ENCODE measurements at places on chromosomes 2 and 18.
A peak's percentile ranks its signal among the peaks of the same experiment; 100 is the strongest.

DNA sequence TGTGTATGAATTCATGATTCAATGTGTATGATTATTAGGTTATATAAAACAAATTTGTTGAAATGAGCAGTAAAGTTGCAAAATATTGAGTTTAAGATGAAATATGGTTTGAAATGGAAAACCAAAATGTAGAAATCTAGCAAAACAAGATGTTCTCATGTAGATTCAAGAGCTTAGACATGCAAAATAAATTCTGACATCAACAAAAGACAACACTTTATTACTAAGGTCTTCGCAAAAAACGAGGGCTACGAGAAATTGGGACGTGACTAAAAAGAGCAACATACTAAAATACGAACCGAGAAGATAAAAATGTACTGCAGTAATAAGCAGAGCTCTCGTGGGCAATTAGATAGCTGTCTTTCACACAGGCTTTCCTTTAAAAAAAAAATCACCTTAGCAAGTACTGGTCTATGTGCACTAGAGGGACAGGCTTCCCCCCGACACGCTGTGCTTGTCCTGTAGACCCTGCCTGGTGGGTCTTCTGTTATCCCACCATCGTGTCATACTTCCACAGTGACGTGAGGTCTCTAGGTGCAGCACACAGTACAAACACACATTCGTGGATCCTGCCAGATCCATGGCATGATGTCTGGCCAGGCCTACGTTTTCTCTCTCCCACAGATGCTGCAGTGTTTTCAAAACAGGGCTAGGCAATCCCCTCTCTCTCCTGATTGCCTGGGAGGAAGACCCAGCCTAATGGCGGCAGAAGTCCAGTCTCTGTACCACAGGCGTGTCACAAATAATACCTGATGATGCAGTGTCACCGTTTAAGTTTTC, 240.8 kb downstream of the TCF4 start:
- ATAC-seq = no peak

DNA sequence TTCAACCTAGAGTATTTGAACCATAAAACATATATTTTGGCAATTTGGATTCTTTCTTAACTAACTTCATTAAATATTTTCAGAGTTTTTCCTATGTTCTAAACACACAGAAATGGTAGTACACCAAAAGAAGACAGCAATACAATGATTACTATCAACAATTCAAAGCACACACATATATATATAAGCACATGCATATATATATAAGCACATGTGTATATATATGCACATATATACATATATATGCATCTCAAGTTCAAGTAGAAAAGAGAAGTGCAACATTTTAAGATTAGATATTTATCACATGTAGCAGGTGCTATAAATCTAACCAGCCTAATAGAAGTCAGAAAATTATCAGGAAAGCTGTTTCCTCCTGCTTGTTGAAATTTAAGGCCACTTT, 320.9 kb upstream of the FSIP2 start:
- ATAC-seq = no peak

DNA sequence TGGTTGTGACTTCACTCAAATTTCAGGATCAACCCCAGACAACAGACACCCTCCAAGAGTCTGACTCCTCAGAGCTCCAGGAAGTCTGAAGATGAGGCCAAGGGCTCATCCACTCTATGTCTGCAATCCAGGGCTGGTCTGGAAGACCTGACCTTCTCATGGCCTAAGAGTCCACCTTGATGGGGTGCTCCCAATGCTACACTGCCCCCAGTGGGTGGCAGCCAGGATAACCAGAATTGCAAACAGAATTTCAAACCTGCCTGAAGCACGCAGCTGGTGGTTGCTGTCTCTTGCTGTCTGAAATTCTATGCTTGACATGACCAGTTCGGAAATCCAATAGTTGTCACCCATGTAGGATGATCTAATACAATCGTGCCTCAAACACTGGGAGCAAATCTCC, 96.0 kb downstream of the UXS1 start:
- no peak for ATAC-seq

DNA sequence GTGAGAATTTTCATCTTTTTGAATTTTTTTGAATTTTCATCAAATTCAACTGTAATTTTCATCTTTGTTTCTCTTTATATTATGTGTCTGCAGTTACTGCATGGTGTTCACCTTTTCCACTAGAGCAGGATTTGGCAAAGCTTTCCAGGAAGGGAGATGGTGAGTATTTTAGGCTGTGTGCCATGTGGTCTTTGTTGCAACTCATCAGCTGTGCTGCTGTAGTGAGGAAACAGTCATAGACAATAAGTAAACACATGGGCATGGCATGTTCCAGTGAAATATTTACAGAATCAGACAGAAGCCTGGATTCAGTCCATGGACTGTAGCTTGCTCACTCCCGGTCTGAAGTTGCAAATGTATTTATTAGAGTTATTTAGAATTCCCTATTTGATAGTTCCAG, 120.4 kb downstream of the DCDC2C start:
- no peak for ATAC-seq

DNA sequence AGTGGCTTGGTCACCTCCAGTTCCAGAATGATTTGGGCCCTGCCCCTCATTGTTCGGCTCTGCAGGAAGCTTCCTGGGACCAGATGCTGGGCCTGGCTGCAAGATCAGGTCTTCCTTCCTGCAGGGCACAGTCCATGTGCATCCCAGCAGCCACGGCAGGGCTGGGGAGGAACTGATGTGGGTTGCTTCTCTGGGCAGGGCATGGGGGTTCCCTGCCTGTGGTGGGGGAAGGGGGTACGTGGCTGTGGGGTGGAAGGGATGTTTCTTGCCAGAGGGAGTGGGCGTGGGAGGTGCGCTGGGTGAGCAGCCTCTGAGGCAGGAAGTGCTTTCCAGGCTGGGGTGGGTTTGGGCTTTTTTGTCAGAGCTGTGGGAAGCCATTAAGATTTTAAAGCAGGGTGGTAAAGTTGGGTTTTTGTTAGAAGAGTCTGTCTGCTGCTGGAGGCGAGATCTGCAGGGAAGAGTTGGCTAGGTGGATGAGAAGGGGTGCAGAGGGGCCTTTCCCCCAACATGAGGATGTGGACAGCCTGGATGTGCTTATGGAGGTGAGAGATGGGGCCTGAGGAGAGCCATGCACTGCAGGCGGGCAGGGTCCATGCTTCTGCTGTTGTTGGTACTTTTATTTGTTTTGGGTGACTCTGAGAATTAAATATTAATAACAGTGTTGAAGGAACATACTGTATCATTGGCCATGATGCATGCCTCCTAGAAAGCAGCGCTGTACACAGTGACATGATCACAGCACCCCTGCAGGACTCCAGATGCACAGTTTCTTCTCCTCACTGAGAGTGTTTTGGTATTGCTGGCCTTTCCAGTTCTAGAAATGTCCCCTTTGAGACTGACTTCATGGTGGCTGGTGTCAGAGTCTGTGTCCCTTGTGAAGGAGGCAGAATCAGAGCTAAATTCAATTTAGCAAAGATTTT, 45.3 kb downstream of the DGKD start:
- ATAC-seq = peak; percentile 71

- no peak for ATAC-seq
These were observed 328.1 kb downstream of the SLC8A1 start for GRCh38 chr2:40123746-40124145.

DNA sequence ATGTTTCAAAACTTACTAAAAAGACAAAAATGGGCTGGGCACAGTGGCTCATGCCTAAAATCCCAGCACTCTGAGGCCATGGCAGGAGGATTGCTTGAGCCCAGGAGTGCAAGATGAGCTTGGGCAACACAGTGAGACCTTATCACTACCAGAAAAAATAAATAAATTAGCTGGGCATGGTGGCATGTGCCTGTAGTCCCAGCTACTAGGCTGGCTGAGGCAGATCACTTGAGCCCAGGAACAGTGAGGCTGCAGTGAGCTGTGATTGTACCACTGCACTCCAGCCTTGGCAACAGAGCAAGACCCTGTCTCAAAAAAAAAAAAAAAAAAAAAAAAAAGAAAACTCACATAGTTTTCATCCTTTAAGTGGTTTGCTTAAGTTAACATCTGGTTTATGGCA, 6.4 kb downstream of the TSPYL6 start:
- no peak for ATAC-seq

GRCh38 chr2:173286153-173286809, 68.4 kb upstream of the CDCA7 start:
- ATAC-seq = peak; percentile 85

DNA sequence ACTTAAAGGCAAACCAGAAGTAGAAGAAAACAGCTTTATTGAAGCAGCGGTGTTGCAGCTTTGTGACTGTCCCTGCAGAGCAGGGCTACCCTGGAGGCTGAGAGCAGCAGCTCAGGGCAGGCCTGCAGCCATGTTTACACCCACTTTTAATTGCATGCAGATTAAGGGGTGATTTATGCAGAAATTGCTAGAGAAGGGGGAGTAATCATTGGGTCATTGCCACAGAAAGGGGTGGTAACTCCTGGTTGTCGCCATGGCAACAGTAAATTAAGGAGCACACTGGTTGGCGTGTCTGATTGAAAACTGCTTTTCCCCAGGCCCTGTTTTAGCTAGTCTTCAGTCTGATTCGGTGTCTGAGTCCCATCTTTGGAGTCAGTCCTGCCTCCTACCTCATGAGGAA, 195.4 kb upstream of the HDAC4 start:
- ATAC-seq = no peak

- ATAC-seq = peak; percentile 86
These were observed 34.0 kb upstream of the PLA2R1 start for GRCh38 chr2:160096409-160096808.

GRCh38 chr2:232882085-232882484, 12.0 kb downstream of the SNORC start:
- ATAC-seq = no peak

DNA sequence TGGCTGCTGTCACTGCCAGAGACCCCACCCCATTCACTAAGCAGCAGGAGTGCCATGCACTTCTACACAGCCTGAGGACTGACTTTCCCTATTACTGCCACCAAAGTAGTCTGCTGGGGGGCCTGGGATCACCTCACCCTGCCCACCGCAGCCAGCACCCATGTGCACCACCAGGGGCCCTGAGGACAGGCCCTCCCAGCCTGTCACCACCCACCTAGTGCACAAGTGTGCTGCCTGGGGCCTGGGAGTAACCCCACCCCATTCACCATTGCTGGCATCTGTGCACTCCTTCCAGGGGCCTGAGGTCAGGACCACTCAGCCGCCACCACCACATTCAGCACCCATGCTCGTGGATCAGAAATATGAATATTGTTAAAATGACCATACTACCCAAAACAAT, 247.8 kb upstream of the NCKAP5 start:
- no peak for ATAC-seq

- ATAC-seq = no peak
These were observed 147.8 kb upstream of the TWIST2 start for GRCh38 chr2:238700117-238700457.

- no peak for ATAC-seq
These were observed 15.1 kb downstream of the ARHGEF4 start for GRCh38 chr2:130851624-130852382.
